ENCODE measurements at places on chromosomes 6 and 20.

GRCh38 chr6:89562093-89562973 lies 76.2 kb downstream of the LYRM2 start:
- DNase-seq = peak; percentile 73

DNA sequence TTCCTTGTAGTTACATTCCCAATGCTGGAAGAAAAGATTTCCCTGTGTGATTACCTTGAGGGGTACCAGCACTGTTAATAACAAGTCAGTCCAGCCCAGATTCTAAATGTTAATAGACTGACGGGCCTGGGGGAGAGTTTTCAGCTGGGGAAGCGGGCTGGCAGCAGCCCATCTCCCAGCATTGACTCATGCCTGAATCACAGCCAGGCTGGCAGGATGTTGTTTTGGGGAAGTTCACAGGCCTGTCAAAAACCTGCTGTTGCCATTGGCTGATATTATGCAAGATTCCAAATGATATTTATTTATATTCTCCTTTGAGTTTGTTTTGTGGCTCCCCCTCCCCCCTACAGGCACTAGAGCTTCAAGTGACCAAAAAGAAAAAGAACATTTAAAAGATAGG lies 213.9 kb upstream of the CNR1 start:
- DNase-seq = no peak

GRCh38 chr6:152151920-152152319 lies 344.4 kb downstream of the ESR1 start:
- no peak for DNase-seq

DNA sequence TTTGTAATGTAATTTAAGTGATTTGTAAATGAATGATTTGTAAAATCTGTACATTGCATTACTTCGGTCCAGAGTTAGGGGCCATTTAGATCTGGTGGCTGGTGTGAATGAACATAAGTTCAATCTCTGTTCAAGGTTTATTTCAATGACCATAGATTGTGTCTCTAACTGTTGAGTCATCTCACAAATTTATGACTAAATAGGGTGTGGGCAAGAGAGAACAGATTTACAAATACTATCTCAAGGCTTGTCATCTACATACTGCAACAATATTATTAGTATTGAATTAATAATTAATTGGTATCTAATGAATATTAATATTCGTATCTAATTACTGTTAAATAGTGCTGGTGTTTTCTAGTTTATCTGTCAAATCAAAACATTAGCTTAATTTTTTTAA lies 115.3 kb upstream of the EDN1 start:
- DNase-seq = no peak

- no peak for DNase-seq
Measured at GRCh38 chr6:149054559-149055194, 262.8 kb upstream of the TAB2 start.

- no peak for DNase-seq
Measured at GRCh38 chr6:51934098-51934497, 153.3 kb downstream of the PKHD1 start.

DNA sequence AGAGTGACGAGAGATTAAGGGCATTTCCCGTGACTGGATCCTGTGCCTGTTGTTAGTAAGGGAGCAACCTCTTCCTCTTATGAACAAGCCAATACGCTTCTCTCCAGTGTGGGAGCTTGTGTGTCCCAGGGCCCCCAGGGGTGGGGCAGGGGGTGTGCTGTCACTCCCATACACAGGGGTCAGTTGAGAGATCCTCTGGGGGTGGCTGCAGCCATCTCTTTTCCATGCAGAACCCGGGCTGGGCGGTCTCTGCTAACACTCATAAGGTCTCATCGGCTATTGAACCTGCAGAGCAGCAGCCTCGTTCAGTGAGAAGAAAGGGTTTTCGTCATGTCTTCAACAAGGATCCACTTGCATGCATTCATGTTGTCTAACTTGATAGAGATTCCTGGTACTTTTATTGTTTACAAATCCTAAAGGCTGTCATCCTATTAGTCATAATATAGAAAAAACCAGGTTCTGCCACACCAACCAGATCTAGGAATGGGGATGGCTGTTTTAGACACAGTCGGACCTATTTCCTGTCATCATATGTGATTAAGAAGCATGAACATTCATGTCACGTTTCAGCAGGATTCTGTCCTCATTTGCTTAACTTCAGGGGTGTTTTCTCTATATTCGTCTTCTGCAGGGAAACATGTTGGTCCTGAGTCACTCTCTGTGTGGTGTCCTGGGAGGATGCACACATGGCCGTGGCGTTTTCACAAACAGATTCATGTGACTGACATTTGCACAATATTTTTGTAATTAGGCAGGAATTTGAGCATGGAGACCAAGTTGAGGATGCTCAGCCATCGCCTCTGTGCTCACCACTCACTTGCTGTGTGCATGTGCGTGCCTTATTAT lies 13.3 kb upstream of the THBS2 start:
- DNase-seq = no peak

DNA sequence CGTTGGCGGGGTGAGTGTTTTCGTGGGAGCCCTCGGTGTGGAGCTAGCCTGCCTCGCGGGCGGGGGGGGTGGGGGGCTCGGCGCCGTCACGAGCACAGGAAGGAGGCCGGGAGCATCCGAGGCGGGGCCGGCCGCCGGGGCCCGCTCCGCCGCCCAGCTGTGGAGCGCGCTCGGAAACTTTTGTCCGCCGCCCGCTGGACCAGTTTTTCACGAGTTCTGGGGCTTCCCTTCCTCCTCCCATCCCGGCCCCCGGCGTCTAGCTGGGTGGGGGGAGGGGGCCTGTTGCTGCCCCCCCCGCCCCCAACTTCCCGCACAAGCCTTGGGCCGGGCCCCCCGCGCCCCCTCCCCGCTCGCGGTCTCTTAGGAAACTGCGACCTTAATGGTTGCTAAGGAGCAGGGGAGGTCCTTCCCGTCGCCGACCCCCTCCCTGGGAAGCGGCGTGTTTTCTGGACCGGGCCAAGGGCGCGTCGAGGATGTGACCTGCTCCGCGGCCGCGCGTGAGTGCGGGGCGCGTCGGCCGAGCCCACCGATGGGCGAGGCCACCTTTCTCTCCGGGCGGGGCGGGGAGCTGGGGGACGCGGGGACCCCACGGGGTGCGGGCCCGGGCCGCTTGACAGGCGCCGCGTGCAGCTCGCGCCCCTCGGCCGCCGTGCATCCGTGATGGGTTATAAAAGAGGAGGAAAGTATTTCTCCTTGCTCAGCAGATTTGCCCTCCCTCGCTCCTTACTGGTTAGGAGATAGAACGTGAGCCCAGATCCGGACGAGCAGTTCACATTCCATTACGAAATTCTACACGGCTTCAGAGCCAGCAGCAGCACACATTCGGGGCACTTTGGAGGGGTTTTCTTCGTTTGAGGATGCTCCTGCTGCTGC lies 1.4 kb downstream of the RREB1 start:
- peak; percentile 53 for DNase-seq

GRCh38 chr6:73606428-73606827 lies 47.4 kb downstream of the SLC17A5 start:
- DNase-seq = no peak

GRCh38 chr20:57006411-57007170 lies 259.9 kb downstream of the BMP7 start:
- no peak for DNase-seq

DNA sequence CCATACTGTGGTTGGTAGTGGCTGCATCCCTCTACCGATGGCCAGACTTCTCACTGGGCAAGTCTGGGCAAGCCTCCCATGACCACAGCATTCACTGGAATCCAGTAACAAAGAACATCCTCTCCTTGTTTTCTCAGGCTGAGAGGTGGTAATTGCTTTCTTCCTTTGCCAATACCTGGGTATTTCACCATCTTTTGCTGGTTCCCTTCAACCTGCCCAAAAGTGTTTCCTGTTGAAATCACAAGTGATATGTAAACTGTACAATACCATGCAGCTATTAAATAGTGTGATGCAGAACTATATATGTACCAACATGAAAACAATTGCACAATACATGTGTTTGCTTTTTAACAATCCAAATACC lies at the start of gene PTCHD4:
Gene PTCHD4, minus strand, starts transcription at position 55 of the 364 bp plus-strand sequence. CDS start 42,240 bp downstream, outside the sequence.
- no peak for DNase-seq

DNA sequence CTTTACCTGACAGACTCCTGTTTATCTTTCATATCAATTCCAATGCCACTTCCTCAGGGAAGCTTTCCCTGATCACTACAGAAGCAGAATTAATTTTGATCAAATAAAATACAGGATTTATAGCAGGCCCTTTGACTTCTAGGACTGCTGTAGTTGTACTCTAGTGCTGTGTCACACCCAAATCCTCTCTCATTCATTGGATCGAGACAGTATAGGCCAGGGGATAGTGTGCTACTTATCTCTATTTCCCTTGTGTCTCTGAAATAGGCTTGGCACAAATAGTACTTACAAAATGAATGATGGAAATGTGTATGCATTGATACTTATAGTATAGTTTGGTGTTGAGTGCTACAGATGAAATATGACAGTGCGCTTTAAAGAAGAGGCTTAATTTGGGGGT lies 19.8 kb downstream of the RALY start:
- DNase-seq = no peak

GRCh38 chr20:11060423-11061185 lies 386.8 kb upstream of the JAG1 start:
- DNase-seq = no peak

GRCh38 chr6:170006071-170006899 lies 254.9 kb downstream of the ERMARD start:
- DNase-seq = no peak

DNA sequence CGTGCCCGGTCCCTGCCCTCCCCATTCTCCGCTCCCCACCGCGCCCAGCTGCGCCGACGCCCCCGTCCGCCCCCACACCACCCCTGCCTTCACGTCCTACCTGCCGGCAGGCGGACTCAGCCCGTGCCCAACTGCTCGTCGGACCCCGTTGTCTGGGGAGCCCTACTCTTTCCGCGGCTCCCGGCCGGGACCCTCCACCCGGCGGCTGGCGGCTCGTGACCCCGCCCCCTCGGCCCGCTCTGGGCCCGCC lies at the start of gene SERAC1:
Gene SERAC1, minus strand, starts transcription at position 223 of the 250 bp plus-strand sequence. CDS start 9,899 bp downstream, outside the sequence.
- no peak for DNase-seq

GRCh38 chr6:5827056-5827904 lies 179.4 kb downstream of the NRN1 start:
- DNase-seq = peak; percentile 74

DNA sequence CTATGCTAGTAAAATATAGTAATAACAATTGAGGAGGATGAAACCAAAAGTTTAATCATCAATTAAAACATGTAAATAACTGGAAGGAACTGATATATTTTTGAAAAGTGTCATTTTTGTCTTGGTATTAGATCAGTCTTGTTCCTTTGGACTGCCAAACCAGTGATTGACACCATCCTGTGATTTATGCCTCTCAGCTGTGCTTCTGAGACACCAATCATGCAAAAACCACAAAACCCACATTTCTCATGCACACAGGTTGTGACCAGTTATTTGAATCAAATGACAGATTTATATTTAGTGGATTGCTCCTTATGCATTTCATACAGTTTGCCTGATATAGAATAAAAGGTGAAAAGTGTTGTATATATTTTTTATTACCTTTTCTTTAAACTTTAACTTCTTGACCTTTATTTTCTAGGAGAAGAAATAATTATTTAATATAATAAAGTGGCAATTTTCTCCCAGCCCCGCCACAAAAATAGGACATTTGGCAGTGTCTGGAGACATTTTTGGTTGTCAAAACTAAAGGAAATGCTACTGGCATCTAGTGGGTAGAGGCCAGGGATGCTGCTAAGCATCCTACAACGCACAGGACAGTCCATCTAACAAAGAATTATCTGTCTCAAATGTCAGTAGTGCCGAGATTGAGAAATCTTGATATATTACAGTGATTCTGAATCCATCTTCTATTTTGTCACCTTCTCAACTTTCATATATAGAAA lies 383.6 kb downstream of the BCKDHB start:
- DNase-seq = no peak

DNA sequence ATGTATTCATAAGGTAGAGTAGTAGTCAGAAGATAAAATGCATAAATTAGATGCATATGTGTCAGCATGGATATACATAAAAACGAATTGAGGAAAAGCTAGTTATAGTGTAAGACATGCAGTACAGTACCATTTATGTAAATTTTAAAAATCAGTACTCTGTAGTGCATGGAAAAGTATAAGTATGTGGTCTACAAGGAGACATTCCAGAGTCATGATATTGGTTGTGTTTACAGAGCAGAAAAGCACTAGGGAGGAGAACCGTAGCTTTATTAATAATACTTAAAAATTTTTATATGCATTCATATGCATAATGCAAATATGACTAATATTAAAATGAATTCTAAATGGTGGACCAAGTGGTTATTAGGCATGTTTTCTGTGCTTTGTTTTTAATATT lies 220.0 kb downstream of the ZFAND3 start:
- DNase-seq = no peak

- no peak for DNase-seq
Measured at GRCh38 chr20:7459083-7459482, 481.2 kb downstream of the HAO1 start.

GRCh38 chr6:157046776-157047175 lies 269.6 kb downstream of the ARID1B start:
- no peak for DNase-seq

Measured in retina (tissue), 1 donor.